Mononuclear cell (primary cell): ENCODE measurements at places on chromosomes 1 and 21. TPM values are rescaled to one million over a fixed set of nuclear protein-coding genes. Genes with fewer than 3 reads are reported as not detected.

Gene AMY1B
- total RNA-seq: not detected

Gene BTBD19
- total RNA-seq: 8.7 TPM

Gene TMEM82
- not detected for total RNA-seq

Gene LCE3D
- total RNA-seq: not detected

Gene NFASC
- under 0.01 TPM for total RNA-seq

Gene ASB17
- not detected for total RNA-seq

Gene TCHH
- total RNA-seq: not detected

Gene RGS7
- total RNA-seq: under 0.01 TPM

Gene DNASE2B
- total RNA-seq: not detected

Gene OR2T29
- total RNA-seq: not detected

Gene SLC37A1
- 19.4 TPM for total RNA-seq

Gene DARS2
- total RNA-seq: 2.4 TPM

Gene KRTAP13-2
- not detected for total RNA-seq

Gene FCRL1
- total RNA-seq: 25.5 TPM

Gene NRAS
- 77.6 TPM for total RNA-seq

Gene HSPB7
- not detected for total RNA-seq

Gene USP33
- total RNA-seq: 90.3 TPM

Gene CYP4A22
- not detected for total RNA-seq

Gene LAD1
- total RNA-seq: not detected

Gene TMPRSS2
- not detected for total RNA-seq

Gene SLC6A9
- not detected for total RNA-seq

Gene KRTAP10-10
- not detected for total RNA-seq

Gene SPRR3
- total RNA-seq: not detected

Gene ISG20L2
- total RNA-seq: 36.0 TPM

Gene AK5
- 16.3 TPM for total RNA-seq

Gene LRRC53
- total RNA-seq: not detected

Gene ZBTB8B
- not detected for total RNA-seq

Gene MARK1
- total RNA-seq: under 0.01 TPM

Gene CD34
- total RNA-seq: 0.42 TPM

Gene SPRR5
- not detected for total RNA-seq

Gene CFAP141
- not detected for total RNA-seq

Gene CNIH3
- total RNA-seq: 1.4 TPM

Gene SMCP
- not detected for total RNA-seq

Gene SERPINC1
- total RNA-seq: 0.10 TPM

Gene KRTAP21-2
- total RNA-seq: not detected

Gene CHD5
- total RNA-seq: under 0.01 TPM

Gene ADAM30
- total RNA-seq: not detected

Gene ZNF683
- 1.8 TPM for total RNA-seq

Gene FCRL2
- total RNA-seq: 4.0 TPM

Gene PRAMEF9
- not detected for total RNA-seq

Gene C1orf210
- not detected for total RNA-seq

Gene ZFP69
- total RNA-seq: 1.0 TPM

Gene SMIM34
- total RNA-seq: not detected

Gene WDR47
- total RNA-seq: 19.3 TPM

Gene TNFRSF8
- total RNA-seq: 0.73 TPM

Gene TTLL7
- 0.84 TPM for total RNA-seq

Gene GPR153
- total RNA-seq: 0.84 TPM

Gene MFSD2A
- 8.4 TPM for total RNA-seq

Gene CAPN8
- total RNA-seq: not detected

Gene XCL1
- 1.7 TPM for total RNA-seq

Gene OR2L5
- total RNA-seq: not detected

Gene COL9A2
- 4.1 TPM for total RNA-seq
